Activated T-helper 2 cell treated with anti-CD3 and anti-CD28 coated beads, Interferon-gamma antibody, Interleukin-2, Interleukin-4, amounts not matched to agents 10 μg/mL and 5 μg/mL and 100 μg/mL, durations not matched to agents 14 hours and 24 hours and 36 hours (primary cell): ENCODE measurements at places on chromosomes 2 and 18. TPM values are rescaled to one million over a fixed set of nuclear protein-coding genes. Genes with fewer than 3 reads are reported as not detected.

- no peak for DNase-seq
Observed at GRCh38 chr2:198327526-198327925, 523.1 kb downstream of the PLCL1 start.

GRCh38 chr2:40558761-40559160 lies 106.9 kb upstream of the SLC8A1 start:
- DNase-seq = no peak

DNA sequence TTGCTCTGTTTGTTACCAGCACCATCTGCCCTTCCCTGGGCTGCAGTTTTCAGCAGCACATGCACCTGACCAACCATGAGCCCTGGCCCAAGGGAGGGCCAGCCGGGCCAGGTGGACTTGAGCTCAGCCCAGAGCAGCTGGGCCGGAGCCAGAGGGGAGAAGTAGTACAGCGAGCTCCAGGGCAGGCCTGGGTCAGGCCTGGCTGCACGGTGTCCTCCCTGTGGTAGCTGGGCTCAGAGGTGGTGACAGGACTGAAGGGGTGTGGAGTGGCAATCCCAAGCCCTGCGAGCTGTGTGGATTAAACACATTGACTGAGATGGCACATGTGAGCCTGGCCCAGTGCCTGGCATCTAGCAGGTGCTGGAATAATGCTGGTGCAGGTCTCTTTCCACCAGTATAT lies 222.2 kb downstream of the GLI2 start:
- DNase-seq = no peak

DNA sequence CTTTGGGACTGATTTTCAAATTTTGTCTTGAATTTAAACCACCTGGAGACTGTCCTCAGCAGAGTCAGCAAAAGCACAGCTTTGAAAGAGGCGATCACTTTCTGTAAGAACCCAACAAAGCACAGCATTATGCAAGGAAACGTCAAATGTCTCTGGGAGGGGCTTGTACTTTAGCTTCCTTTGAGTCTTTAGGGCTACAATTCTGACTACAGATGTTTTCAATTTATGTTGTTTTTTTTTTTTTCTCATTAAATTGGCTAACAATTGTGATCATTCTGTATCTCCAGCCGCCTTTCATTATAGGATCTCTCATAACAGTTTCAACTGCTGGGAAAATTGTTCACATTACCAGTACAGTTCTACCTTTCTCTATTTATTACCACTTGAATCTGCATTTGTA lies 48.3 kb downstream of the COL3A1 start:
- no peak for DNase-seq

Gene ATP6V1B1
- total RNA-seq = not detected in 2 replicates

Gene SLC25A52
- total RNA-seq = not detected in 2 replicates

- DNase-seq = no peak
Observed at GRCh38 chr2:179005976-179006375, 44.0 kb downstream of the CCDC141 start.

GRCh38 chr2:37858400-37858711 lies 66.7 kb upstream of the RMDN2 start:
- no peak for DNase-seq

GRCh38 chr2:9941196-9941995 lies 10.1 kb upstream of the GRHL1 start:
- DNase-seq = no peak

GRCh38 chr2:173843526-173843925 lies 121.6 kb downstream of the SP3 start:
- DNase-seq = no peak

Gene SUPT7L
- total RNA-seq = 32.5 and 37.0 TPM in 2 replicates

GRCh38 chr2:129428086-129428660 lies 551.3 kb upstream of the RAB6C start:
- DNase-seq = no peak

DNA sequence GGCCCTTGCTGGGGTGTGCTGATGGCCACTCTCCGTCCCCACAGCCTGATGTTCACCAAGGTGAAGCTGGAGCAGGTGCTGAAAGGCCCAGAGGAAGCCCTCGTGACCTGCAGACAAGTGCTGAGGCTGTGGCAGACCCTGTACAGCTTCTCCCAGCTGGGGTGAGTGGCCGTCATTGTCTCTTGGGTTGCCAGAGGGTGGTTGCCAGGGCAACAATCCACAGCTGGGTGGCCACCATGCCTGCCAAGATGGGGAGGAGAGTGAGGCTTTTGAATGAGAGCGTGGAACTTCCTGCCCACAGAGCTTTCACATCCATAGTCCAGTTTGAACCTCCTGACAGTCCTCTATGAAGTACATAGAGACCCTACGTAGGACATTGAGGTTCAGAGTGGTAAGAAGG lies 108.8 kb downstream of the STPG4 start:
- DNase-seq = no peak

DNA sequence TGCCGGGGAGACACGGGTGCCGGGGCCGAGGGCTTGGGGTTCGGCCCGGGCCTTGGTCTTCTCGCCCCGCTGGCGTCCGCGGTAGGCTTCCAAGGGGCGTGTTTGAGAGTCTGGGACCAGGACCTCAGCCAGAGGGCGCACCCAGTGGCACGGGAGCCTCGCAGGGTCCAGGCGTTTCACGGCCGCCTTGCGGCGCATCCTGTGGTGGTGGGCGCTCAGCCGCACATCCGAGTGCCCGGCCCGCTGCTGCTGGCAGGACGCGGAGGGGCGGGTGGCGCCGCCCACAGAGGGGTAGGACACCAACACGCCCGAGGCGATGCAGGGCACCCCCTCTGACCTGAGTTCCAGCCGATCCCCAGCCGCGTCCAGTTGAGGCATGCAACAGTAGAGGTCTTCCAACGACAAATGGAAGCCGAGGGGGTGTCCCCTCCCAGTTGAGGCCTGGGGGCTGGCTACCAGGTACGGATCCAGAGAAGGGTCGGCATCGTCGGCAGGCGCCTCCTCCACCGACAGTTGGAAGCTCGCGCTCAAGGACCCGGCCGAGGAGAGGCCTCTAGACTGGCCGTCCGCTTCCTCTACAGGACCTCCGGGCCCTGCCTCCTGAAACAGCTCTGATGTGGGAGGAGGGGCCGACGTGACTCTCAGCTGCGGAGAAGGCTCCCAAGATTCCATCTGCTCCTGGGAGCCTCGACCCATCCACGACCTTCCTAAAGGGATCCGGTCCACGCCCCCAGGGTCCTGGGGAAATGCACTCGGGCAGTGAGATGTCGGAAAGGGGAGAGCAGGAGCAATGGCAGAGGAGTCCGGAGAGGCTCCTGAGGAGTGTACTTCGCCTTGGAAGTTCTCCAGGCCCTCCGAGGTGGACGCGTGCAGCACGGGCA lies 6.3 kb downstream of the C2orf81 start:
- no peak for DNase-seq

- no peak for DNase-seq
Observed at GRCh38 chr18:49015886-49016647, 65.3 kb upstream of the SMAD7 start.

- DNase-seq = no peak
Observed at GRCh38 chr2:43086451-43087221, 139.8 kb downstream of the ZFP36L2 start.

GRCh38 chr2:15092181-15092580 lies 459.7 kb downstream of the LRATD1 start:
- no peak for DNase-seq

- no peak for DNase-seq
Observed at GRCh38 chr2:10980886-10981425, 69.2 kb downstream of the KCNF1 start.

- no peak for DNase-seq
Observed at GRCh38 chr2:182058056-182058455, 72.4 kb downstream of the PPP1R1C start.

- DNase-seq = no peak
Observed at GRCh38 chr2:205722283-205722918, 40.1 kb downstream of the NRP2 start.

GRCh38 chr2:239121600-239122012 lies 273.7 kb downstream of the TWIST2 start:
- no peak for DNase-seq

- peak; percentile 91 for DNase-seq
Observed at GRCh38 chr2:177264693-177265587, at the start of gene NFE2L2. Gene NFE2L2 (minus strand): TSS chr2:177264727. CDS start chr2:177264576, 151 bp downstream.

DNA sequence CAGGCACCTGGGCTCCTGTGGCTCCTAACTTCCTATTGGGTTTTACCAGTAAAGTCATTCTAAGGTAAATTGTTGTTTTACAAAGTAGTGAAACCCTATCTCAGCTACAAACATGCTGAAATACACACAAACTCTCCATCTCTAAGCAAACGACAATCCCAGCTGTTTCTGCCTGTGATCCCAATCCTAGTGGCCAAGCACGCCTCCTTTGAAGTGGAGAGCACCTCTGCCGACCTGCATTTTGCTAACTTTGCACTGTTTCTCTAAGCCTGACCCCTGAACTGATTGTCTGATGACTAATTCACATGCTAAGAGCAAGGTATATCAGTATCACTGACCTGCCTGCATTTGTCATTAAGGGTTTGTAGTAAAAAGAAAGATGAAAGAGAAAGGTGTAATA lies 124.3 kb downstream of the PAX3 start:
- no peak for DNase-seq

DNA sequence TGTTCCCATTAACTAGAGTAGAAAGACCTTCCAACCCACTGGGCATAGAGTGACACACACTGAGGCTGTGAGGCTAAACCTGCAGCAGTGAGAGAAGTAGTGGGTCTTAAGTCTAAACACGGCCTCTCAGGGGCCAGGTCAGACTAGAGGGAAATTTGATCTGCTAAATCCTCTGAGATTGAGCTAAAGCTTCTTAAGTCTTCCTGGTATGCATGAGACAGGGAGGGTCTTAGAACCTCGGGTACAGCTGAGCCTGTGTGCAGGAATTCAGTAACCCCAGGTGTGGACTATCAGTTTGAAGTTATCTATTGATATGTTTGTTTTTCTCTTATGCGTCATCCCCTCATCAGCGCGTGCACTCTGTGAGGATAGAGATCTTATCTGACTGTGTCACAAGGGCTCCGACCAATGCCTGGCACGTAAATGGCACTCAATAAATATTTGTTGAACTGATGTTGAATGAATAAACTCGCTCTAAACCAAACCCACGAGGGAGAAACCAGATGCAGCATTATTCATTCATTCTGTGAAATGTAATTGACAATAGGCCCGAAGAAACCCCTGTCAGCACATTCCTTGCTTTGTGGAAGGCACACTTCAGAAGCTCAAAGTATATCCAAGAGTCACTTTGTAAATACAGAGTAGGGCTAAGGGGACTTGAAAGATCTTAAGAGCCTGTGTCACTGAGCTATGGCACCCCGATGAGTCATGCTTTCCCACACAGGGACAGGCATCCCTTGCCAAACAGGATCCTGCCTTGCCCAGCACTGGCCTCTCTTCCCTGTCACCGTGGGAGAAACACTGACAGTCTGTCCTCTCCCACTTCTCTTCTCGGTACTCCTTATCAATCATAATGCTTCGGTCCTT lies 21.7 kb upstream of the RAB10 start:
- no peak for DNase-seq

Gene TEKT4
- total RNA-seq = 0.34 TPM in 1 of 2 replicates, not detected in the other

Gene DUSP11
- 35.2 and 40.1 TPM in 2 replicates for total RNA-seq

DNA sequence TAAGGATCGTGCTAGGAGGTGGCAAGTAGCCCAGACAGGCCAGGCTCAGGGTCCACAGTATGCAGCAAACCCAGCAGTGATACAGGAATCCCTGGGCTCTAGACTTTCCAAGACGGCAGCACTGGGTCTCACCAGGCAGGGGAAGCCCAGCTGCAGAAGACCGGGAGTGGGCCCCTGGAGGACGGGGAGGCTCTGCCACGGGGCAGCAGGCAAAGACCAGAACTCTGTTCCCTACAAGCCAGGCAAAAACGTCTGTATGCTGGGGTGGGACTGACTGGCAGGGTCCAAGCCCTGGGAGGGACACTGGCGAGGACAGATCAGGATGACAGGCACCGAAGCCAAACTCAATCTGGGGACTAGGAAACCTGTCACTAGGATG lies 98.9 kb upstream of the SEC11C start:
- no peak for DNase-seq

- no peak for DNase-seq
Observed at GRCh38 chr2:134347756-134348155, 93.9 kb downstream of the MGAT5 start.

GRCh38 chr2:98577313-98577712 lies 31.0 kb downstream of the COA5 start:
- DNase-seq = no peak

Gene PCARE
- not detected in 2 replicates for total RNA-seq

Gene HRH4
- total RNA-seq = 0.16 and 0.21 TPM in 2 replicates

Gene ITGA4
- total RNA-seq = 96.5 and 106 TPM in 2 replicates

- no peak for DNase-seq
Observed at GRCh38 chr2:59737299-59737698, 816.2 kb downstream of the BCL11A start.

DNA sequence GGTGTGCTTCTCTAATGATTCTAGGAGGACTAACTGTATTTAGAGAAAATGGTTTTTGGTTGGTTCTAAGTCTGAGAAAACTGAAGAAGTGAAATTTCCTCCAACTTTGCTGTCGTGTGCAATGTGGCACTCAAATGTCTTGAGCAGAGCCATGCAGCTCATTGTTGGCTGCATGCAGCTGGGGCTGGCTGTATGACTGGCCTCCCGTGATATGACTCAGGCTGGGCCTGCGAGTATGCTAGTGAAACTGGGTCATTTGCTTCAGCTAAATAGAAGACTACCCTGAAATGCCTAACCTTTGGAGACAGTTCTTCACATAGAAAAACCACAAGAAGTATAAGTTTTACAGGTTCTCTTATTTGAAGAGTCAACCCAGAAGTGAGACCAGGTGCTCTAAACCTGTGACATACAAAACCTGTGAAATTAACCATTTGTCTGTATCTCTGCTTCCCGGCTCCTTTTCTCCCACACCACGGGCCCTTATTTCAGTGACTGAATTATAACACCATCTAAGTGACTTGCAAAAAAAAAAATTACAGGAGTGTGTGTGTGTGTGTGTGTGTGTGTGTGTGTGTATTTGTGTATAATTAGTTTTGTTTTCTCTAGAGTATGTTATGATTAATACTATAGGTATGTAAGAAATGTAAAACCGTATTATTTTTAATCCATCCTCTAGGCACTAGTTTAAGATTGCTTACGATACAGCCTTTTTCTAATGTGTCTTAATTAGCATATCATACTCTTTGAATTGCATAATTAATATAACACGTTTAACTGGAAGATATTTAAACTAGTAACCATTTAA lies 15.9 kb downstream of the POLI start:
- peak; percentile 44 for DNase-seq

- DNase-seq = no peak
Observed at GRCh38 chr2:223538920-223539440, 63.2 kb downstream of the SCG2 start.

Gene LRRTM4
- not detected in 2 replicates for total RNA-seq

DNA sequence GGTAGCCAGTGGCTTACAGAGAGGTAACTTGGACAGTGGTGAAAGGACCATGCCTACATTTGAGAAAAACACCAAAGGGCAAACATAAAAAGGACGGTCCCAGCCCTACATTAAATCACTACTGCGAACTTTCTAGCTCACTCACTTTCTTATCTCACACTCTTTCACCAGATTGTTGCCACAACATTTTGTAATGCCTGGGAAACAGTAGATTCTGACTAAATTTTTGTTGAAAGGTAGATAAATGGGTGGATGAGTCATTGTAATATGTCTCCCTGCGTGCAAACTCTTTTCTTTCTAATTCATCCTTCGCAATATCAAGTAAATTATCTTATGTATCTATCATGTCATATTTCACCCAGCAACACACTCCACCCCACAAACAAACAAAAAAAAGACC lies 192.2 kb downstream of the IRS1 start:
- no peak for DNase-seq
